ENCODE measurements at places on chromosomes 5 and 9.

DNA sequence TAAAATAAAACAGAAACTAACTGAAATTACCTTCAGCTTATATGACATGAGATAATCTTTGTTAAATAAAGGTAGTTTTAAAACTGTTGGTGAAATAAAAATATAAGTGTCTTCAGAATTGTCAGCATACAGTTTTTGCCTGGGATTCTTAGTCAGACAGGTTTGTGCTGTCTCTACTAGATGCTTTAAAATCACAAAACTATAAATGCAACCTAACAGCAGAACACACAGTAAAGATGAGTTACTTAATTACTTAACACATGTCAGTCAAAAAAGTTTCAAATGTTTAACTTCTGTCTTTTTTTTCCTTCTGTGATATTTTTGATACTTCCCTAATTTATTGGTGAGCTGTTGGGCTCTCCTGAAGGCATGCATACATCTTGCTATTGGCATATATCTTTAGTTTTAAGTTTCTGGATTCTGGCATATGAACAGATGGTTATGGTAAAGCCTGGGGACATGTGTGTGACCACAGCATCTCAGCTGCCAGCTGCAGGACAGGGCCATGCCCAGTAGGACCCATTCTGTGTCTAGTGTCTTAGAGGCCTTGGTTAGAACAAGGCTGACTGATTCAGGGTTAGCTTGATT, 231.1 kb upstream of the NUDT12 start:
- no peak for DNase-seq

- DNase-seq = no peak
Measured at GRCh38 chr5:35999547-35999946, 8.4 kb upstream of the UGT3A1 start.

DNA sequence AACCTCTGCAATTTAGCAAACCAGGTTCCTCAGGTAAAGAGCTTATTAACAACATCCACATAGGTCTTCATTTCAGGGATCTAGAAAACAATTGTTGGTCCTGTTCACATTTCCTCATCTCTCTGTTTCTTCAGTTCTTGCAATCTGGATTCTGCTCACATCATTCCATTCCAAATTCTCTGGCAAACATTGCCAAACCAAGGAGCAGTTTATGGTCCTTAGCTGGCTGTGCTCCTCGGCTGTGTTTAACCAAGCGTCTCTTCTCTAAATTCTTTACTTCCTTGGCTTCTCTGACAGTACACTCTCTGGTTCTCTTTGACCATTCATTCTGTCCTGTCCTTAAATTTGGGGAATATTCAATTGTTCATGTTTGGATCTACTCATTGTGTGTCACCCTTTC, 65.8 kb upstream of the RANBP3L start:
- no peak for DNase-seq

DNA sequence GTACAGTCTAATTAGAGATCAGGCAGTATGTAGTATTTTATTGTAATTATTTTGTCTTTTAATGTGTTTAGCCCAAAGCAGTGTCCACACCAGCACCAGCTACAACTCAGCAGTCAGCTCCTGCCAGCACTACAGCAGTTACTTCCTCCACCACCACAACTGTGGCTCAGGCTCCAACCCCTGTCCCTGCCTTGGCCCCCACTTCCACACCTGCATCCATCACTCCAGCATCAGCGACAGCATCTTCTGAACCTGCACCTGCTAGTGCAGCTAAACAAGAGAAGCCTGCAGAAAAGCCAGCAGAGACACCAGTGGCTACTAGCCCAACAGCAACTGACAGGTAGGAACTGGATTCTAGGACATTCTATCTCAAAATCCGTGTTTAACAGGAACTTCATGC, 23.2 kb downstream of the RAD23B start:
- DNase-seq = no peak

- no peak for DNase-seq
Measured at GRCh38 chr9:128043467-128043868, 23.7 kb downstream of the NAIF1 start.

DNA sequence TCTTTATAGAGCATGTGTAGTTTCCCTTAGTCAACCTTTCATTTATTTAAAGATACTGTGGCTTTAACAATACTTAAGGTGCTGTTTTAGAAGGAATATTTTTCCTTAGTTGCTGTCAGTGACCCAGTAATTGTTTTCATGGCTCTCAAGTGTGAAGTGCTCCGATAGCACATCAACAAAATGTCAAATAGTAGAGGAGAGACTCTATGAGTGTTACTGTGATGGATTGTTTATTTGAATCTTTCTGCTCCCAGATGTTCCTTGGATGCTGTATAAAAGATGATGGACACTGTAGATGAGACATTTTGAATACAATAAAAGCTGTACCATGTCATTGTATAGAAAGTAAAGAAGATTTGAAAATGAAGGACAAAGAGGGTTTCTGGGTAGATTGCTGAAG, 1185.7 kb upstream of the C9orf72 start:
- no peak for DNase-seq

GRCh38 chr5:170632985-170633234, 129.1 kb downstream of the KCNIP1 start:
- peak; percentile 57 for DNase-seq

- DNase-seq = no peak
Measured at GRCh38 chr5:147956842-147957223, 50.5 kb upstream of the C5orf46 start.

GRCh38 chr9:107740088-107740980, 250.8 kb upstream of the KLF4 start:
- no peak for DNase-seq

DNA sequence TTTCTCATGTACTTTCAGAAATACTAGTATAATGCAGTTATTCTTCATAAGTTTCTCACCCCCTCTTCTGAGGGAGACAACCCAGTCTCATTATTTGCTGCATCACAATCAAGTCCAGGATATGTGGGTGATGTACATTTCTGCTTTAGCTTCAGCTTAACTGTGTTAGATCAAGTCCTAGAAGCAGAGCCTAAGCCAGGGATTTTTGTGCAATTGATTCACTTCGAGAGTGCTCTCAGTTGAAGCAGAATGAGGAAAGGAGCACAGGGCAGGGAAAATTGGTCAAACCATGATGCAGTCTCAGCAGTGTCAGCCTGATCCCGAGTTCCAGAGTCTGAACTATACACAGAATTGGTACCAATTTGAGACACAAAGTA, 15.1 kb downstream of the HNRNPK start:
- DNase-seq = no peak

GRCh38 chr5:172110921-172111851, 76.8 kb downstream of the STK10 start:
- DNase-seq = peak; percentile 74

GRCh38 chr5:176881021-176881749, 18.0 kb downstream of the HK3 start:
- DNase-seq = no peak

DNA sequence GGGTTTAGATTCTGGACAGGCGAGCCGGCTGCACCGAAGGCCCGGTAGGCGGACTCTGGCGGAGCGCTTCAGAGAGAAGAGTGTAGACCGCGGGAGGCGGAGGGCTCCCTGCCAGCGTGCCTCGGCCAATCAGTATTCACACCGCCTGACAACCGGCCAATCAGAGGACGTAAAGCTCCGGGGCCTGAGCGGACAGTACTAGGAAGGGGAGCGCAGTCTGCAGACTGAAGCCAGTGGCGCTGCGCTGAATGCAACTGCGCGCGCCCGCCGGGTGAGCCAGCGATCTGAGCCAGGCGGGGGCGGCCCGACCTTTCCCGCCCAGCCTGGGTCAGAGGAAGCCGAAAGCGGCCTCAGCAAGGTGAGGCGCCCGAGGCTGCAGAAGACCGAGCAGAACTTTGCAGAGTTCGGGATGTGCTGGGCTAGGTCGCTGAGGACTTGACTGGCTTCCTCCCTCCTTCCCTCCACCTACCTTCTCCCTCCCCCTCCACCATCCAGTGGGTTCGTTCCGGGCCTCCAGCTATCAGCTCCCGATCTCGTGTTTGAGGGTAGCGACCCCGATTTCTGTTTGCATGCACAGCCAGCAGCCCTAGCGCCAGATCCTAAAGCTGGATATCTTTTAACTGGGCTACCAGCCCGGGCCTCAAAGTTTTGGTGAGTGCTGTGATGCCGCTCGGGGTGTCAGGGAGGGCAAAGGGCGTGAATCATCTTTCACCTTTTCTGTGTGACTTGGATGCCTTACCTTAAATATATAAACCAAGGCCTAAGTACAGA, at the start of gene DMRT2:
DMRT2 (plus strand) TSS at position 233 of the 771 bp plus-strand sequence. CDS start 1,257 bp downstream, outside the sequence.
- DNase-seq = no peak

DNA sequence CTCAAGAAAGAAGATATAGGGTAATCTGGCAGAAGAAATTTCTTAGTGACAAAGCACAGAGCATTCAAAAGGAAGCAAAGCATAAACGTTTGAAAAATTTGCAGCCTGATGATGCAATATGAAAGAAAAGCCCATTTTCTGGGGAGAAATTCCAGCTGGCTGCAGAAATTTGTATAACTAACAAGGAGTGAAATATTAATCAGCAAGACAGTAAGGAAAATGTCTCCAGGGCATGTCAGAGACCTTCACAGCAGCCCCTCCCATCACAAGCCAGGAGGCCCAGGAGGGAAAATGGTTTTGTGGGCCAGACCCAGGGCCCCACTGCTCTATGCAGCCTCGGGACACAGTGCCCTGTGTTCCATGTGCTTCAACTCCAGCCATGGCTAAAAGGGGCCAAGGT, 359.4 kb downstream of the HINT1 start:
- no peak for DNase-seq

DNA sequence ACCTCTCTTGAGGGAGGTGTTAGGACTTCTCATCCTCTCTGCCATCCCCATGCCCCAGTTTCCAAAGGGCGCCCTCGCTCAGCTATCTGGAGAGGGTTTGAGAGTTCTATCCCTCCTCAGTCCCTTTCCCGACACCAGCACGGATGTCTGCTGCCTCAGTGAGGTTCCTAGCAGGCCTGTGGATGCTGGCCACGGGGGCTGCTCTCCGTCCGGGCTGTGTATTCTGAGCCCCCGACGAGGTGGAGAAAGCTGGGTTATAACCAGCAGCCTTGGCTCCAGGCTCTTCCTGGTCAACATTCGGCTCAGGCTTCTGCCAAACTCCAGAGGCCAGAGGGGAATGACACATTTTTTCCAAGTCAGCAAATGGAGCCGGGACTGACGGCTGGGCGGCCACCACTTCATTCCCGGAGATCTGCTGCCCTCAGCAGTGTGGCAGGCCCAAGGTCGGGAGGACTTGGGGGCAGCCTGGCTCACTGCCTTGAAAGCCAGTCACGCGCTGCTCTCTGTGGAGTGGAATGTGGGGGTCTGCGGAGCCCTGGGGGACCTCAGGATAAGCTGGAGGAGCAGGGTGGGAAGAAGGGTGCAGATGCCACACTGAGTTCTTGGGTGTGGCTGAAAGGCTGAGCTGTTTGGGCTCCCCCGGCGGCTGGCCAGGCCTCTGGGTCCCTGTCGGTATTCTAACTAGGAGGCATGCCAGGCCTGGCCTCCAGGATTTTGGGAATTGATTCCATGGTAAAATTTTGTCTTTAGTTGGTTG, 27.4 kb downstream of the PTPA start:
- no peak for DNase-seq

All from activated CD8-positive, alpha-beta memory T cell treated with anti-CD3 and anti-CD28 coated beads, Interleukin-2, amount 50 U/mL, for 4 hours (primary cell).